ENCODE measurements at places on chromosomes 7 and 10.

GRCh38 chr7:129825209-129825970 lies 127.4 kb downstream of the UBE2H start:
- DNase-seq: no peak

DNA sequence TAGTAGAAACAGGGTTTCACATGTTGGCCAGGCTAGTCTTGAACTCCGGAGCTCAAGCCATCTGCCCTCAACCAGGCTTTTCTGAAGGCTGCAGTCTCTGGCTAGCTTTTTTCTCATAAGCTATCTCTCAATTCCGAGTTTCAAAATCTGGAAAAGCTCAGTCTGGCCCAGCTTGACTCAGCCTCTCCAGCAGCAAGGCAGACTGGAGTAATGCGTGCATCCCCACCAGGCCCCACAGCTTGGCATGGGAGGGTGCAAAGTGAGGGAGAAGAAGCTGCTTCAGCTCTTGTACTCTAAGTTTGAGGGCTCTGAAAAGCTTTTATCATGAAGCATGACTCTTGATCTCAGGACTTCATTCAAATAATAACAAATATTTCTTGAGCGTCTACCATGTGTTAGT lies 4.8 kb downstream of the DHTKD1 start:
- DNase-seq: no peak

GRCh38 chr10:64037071-64037661 lies 516.0 kb downstream of the REEP3 start:
- no peak for DNase-seq

GRCh38 chr7:42572056-42572455 lies 335.0 kb upstream of the GLI3 start:
- peak; percentile 19 for DNase-seq

DNA sequence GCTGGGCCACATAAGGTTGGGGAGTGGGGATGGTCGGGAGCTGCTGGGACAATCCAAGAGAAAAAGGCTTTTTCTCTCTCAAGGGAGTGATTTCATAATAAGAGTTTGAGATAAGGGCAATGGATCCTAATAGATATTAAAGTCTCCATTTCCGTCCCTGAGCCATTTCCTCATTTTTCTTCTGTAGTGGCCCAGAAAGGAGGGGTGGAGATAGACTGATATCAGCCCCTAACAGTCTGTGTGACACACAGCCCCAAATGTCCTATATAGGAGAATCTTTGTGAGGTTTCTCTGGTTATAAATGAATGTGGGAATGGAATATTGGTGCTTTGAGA lies 35.2 kb downstream of the PRSS2 start:
- no peak for DNase-seq

- DNase-seq: no peak
These were observed 683.1 kb upstream of the POM121L12 start for GRCh38 chr7:52352013-52352981.

DNA sequence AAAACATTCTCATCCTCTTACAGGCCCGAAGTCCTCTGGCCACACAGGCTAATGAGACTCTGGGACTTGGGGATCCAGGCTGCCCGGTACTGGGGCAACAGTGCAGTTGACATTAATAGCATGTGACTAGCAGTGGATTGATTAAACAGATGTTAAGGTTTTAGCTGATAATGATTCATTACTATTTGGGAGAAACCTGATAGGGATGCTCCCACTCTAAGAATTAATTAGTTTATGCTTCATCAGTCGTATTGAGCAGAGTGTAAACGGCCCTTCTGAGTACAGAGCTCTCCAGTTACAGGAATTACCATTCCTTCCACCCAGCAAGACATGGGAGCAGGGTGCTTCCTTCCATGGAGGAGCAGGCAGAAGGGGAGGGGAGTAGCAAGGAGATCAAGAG lies 82.7 kb downstream of the RPS24 start:
- DNase-seq: no peak

GRCh38 chr10:130761032-130761575 lies 550.4 kb downstream of the TCERG1L start:
- no peak for DNase-seq

- DNase-seq: no peak
These were observed 5.0 kb upstream of the LRIT2 start for GRCh38 chr10:84230359-84230758.

- no peak for DNase-seq
These were observed 323.7 kb upstream of the GNAI1 start for GRCh38 chr7:79810916-79811315.

DNA sequence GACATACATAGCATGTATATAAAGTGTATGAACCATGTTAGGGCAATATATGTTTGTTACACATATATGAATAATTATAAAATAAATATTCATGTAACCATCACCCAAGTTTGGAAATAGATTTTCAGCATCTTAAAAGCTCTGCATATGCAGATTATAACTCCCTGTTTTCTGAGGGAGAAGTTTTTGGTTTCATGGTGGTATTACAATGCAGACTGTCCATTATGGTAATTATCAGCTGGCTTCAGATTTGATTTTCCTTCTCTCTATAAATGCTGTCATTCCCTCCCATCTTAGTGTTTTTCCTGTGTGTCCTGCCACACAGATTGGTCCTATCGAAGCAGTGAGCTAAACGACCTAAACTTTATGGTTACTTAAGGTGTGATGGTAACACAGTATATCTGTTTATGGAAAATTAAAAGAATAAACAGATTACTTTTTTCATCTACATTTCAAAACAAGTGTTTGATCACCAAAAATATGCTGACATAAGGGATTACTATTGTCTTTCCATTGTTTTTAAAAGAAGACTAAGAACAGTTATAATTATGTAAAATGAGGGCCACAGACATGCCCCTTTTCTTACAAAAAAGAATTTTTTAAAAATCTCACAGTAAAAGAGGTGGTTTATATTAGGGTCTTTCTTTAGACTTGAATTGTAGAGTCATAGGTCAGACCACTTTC lies 17.7 kb downstream of the PRPF18 start:
- no peak for DNase-seq

- no peak for DNase-seq
These were observed 77.6 kb downstream of the NRBF2 start for GRCh38 chr10:63210611-63211196.

DNA sequence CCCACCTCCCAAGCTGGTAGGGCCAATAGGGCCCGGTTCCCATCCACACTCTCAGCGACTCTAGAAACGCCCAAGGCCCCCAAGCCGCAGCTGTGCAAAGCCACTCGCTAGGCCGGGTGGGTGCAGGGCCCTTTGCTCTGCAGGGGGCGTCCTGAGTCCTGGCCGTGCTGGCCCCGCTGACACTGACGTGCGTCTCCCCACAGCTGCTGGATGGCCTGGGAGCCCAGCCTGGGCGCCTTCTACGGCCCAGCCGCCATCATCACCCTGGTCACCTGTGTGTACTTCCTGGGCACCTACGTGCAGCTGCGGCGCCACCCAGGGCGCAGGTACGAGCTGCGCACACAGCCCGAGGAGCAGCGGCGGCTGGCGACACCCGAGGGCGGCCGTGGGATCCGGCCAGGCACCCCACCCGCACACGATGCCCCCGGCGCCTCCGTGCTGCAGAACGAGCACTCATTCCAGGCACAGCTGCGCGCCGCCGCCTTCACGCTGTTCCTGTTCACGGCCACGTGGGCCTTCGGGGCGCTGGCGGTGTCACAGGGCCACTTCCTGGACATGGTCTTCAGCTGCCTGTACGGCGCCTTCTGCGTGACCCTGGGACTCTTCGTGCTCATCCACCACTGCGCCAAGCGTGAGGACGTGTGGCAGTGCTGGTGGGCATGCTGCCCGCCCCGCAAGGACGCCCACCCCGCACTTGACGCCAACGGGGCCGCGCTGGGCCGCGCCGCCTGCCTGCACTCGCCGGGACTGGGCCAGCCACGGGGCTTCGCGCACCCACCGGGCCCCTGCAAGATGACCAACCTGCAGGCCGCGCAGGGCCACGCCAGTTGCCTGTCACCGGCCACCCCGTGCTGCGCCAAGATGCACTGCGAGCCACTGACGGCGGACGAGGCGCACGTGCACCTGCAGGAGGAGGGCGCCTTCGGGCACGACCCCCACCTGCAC lies 31.6 kb upstream of the KNDC1 start:
- no peak for DNase-seq

GRCh38 chr10:103548581-103549348 lies 55.3 kb downstream of the NEURL1 start:
- DNase-seq: no peak

- DNase-seq: no peak
These were observed 83.9 kb downstream of the WIPF3 start for GRCh38 chr7:29890251-29890650.

- no peak for DNase-seq
These were observed 25.3 kb upstream of the FOXL3 start for GRCh38 chr7:264541-265191.

DNA sequence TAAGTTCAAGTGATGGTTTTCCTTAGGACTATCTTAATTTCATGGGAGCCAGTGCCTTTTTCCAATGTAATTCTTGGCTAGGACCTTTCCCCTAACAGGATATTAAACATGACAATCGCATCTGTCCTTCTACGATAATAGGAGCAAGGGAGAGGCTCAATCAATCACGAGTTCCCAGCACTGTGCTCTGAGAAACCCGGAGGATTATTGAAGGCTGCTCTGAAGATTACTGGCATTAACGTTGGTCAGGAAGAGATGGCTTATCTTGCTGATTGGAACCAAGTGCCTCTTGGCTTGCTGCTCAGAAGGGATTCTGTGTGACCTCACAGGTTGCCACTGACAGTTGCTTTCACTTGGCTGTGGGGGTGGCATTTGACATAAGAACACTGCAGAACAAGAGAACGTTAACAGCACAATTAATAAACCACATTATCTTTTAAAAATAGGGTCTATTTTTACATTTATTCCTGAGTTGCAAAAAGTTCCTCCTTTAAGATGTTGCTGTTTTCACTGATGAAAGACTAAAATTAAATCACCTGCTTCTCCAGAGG lies 252.1 kb upstream of the TAC1 start:
- no peak for DNase-seq

DNA sequence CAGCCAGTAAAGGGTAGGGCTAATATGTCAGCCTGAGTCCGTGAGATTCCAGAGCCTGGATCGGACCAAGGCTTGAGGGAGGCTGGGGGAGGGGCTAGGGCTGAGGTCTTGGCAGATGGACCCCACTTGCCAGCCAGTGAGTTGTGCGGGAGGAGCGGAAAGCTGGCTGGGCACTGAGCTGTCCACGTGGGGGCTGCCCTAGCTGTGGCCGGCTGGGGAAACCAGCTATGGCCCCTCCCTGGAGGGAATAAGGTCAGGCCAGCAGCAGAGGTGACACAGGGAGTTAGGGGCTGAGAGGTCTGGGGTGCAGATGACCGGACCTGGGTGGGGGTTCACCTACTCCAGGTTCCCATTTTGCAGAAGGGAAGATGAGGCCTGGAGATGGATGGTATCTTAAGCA lies 77.3 kb downstream of the UNCX start:
- no peak for DNase-seq

Measured in AG09319 (cell line).